NCI-H1048 (cell line): ENCODE measurements at places on chromosomes 6 and 20.

DNA sequence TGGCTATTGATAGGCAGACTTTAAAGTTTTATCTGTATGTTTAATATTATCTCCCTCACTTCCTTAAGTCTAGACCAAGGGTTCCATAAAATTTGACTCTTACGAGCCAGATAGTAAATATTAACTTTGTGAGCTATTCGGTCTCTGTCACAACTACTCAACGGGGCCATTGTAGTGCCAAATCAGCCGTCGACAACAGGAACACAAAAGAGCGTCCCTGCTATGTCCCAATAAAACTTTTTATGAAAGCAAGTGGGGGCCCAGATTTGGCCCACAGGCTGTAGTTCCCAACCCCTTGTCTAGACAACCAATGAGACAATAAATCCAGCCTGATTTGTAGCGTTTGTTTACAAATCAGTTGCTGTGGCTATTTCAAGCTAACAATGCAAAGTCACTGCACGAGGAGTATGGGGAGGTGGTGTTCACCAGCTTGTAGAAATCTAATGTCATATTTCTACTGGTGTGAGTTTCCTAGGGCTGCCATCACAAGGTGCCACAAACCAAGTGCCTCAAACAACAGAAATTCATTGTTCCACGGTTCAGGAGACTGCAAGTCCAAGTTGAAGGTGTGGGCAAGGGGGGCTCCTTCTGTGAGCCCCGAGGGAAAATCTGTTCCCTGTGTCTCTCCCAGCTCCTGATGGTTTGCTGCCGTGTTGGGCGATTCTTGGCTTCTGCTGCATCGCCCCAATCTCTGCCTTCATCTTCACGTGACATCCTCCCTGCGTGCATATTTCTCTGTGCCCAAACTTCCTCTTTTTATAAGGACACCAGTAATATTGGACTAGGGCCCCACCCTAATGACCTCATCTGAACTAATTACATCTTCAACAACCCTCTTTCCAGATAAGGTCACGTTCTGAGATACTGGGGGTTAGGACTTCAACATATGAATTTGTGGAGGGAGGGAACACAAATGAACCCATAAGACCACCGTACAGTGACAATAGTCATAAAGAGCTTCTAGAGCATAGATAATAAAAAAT is 356.0 kb upstream of the JARID2 start:
- no peak for DNase-seq

- no peak for DNase-seq
Observed at GRCh38 chr20:10719740-10720385, 46.1 kb upstream of the JAG1 start.

- no peak for DNase-seq
Observed at GRCh38 chr20:47865451-47865850, 80.2 kb upstream of the SULF2 start.

GRCh38 chr6:166515072-166515810 is 71.2 kb downstream of the RAMACL start:
- DNase-seq, result no peak

- no peak for DNase-seq
Observed at GRCh38 chr20:37781626-37782025, 87.8 kb downstream of the CTNNBL1 start.

GRCh38 chr20:31551163-31552081 is 37.2 kb downstream of the HM13 start:
- no peak for DNase-seq

DNA sequence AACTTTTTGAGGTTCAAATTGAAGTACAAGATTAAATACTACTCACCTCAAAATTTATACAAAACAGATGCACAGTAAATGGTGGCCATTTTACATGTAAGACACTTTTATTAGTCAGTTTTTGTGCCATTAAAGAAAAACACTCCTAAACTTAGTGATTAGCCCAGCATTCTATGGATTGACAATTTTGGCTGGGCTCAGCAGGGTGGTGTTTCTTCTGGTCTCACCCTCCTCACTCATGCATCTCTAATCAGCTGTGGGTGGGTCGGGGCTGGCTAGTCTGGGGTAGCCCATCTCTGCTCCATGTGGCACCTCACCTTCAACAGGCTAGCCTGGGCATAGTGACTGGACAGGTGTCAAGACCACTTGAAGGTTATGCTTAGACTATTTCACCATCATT is 71.6 kb upstream of the BTBD3 start:
- no peak for DNase-seq

DNA sequence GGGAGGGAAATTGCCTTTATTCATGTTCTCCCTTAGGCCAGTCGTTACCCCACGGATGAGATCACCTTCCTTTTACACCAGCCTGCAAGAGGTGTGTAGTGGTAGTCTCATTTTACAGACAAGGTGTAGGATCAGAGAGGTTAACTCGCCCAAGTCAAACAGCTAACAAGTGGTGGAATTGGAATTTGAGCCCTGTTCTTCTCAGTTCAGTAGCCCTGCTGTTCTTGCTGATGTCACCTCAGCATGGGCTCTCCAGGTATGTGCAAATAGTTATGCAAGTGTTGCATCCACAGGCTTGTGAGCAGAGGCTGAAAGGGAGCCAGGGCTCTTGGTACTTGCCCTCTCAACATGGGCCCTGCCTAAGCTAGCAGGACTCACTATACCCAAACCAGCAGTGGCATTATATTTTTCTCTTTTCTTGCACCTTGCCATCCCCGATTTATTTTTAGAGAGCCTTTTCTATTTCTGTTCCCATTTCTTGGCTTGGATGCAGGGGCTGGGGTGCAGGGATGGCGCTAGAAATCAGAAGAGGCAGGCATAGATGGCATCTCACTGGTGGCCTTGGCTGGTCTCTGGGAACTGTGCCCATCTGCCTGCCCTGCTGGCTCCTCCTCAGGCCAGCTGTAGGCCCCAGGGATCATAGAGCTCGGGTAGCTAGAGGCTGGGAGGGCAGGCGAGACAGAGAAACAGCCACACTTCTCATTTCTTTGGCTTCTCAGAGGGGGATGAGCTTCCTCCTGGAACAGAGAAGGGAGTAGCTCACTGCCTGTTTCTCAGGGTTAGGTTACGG is 18.2 kb downstream of the PPARD start:
- DNase-seq, result no peak

- DNase-seq, result no peak
Observed at GRCh38 chr6:47663462-47664216, 34.7 kb upstream of the ADGRF4 start.
